ENCODE measurements at places on chromosomes 1 and 21.
A peak's percentile ranks its signal among the peaks of the same experiment; 100 is the strongest.

DNA sequence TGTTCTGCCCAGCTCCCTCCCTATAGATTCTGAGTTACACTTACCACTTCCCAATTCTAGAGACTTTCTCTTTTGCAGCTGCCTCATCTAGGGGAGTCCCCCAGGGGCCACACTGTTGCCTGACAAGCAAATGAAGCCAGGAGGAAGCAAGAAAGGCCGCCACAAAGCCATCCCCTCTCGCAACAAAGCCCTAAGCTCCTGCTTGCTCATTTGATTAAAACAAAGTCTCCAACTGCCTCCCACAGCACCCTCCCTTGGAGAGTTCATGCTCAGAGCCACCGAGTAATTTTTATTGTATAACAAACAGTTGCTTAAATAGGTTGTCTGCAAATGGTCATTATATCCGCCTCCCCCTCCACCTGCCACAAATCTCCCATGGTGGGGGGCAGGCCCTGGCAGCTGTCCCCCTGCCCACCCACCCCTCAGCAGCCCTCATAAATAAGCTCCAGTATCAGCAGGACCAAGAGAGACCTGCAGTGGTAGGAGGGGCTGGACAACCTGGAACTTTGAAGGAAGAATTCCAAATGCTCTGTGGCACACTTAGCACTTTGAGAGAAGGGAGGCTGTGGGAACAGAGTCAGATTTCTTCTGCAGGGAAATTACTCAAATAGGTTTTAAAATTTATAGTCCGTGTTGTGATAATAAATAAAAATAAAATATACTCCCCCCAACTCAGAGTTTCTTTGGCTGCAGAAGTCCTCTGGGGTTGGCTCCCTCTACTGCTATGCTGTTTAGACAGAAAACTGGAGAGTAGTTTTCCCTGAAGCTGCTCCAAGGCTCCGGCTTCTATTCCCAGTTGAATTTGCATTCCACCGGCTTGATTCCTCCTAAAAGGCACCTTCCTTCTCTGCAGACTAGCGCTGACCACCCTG, 237.5 kb downstream of the TTLL7 start:
- DNase-seq, result no peak

DNA sequence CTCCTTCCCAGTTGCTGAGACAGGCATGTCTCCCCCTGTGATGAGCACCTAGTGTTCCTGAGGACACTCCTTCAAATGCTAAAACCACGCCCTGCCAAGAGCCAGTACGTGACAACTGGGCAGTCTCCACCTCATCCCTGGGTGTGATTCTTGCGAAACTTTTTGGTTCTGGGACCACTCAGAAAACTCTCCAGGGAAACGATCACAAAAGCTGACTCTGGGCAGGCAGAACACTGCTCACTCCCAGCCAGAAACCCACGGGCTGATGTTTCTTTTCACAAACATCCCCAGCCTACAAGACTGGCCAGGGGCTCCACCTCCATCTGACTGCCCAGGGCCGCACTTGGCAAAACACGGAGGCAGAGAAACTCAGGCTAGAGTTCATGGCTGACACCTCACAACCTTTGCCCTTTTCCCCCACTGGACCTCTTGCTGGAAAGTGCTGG, 24.4 kb downstream of the DHRS3 start:
- no peak for DNase-seq

- no peak for DNase-seq
Observed at GRCh38 chr1:36051821-36052220, 32.1 kb upstream of the TEKT2 start.

GRCh38 chr1:25028907-25029599, 99.0 kb upstream of the RUNX3 start:
- no peak for DNase-seq

GRCh38 chr1:243407284-243408018, 151.6 kb downstream of the SDCCAG8 start:
- DNase-seq, result peak; percentile 27

GRCh38 chr1:231194476-231194842, 32.6 kb downstream of the TRIM67 start:
- no peak for DNase-seq

DNA sequence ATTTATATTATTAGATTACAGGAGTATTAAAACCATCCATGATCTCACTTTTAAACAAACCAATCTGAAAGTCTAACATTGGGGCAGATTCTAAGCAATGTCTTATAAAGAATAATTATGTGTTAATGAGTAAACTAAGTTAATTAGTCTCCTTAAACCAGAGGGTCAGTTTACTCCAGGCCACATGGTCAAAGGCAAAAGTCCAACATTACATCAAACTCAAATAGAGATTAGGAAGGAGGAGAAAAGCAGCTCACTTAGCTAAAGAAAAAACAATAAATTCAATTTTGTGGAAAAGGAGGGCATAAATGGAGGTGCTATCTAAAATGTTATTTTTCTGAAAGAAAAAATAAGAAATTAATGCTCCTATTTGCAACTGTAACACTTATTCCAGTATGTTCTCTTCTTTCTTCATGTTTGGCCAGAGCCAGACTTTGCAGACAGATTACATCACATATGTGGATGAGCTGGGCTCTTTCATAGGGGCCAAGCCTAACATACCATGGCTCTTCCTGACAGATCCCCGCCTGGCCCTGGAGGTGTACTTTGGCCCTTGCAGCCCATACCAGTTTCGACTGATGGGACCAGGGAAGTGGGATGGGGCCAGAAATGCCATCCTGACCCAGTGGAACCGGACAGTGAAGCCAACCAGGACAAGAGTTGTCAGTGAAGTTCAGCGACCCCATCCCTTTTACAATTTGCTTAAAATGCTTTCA, 24.3 kb upstream of the FMO2 start:
- DNase-seq, result no peak

GRCh38 chr1:11623702-11624101, 30.5 kb downstream of the FBXO2 start:
- DNase-seq, result no peak

GRCh38 chr1:4612991-4613390, 41.4 kb upstream of the AJAP1 start:
- no peak for DNase-seq

GRCh38 chr21:42505090-42505726, 8.4 kb upstream of the SLC37A1 start:
- no peak for DNase-seq

DNA sequence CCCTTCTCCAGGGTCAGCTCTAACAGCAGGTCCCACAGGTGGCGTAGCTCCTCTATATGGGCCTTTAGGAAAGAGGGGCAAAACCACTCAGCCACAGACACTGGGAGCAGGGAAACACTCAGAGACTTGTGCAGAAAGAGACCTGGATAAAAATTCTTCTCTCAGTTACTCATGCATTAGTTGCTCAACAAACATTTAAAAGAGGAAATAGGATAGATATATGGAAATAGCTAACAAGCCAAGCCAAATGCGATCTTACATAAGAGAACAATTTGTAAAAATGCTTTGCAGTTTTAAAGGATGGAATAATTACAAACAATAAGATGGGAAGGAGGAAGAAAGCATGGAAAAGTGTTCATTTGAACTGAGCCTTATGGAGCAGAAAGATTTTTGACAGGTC, 4.9 kb downstream of the SPTA1 start:
- no peak for DNase-seq

DNA sequence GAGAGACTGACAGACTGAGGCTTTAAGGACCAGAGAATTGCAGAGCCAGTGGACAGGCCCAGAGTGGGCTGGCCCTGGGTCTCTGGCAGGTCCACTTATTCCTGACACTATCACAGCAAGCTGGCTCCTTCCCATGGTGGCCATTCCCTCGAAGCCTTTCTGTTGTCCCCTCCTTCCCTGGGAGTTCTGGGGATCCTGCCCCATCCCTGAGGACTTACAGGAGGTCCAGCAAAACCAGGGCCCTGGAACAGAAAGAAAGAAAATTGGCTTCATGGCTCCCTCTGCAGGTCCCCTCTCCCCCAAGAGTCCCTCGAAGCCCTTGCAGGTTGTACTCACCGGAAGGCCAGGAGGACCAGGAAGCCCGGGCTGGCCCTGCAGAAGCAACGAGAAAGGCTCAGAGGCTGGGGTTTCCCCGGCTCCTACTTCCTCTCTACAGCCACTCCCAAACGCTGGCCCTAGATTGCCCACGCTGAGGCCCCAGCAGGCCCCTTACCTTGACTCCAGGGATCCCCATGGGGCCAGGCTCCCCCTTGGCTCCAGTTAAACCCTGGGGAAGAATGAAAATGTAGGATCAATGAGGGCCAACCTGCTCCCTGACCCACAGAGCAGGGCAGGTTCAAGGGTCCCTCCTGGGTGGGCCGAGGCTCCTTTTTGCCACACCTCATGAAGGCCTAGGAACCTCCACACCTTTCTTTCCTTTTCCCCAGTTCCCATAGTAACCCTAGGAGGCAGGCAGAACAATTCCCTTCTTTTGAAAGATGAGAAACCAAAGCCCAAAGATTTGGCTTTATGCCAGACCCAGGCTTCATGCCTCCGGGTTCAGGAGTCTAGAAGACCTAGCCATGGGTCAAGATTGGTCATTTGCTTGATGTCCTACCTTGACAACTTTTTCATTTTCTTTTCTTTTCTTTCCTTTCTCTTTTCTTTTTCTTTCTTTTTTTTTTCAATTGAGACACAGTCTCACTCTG, 4.6 kb downstream of the COL9A2 start:
- DNase-seq, result no peak

GRCh38 chr21:29365661-29366265, 67.0 kb downstream of the BACH1 start:
- DNase-seq, result no peak

DNA sequence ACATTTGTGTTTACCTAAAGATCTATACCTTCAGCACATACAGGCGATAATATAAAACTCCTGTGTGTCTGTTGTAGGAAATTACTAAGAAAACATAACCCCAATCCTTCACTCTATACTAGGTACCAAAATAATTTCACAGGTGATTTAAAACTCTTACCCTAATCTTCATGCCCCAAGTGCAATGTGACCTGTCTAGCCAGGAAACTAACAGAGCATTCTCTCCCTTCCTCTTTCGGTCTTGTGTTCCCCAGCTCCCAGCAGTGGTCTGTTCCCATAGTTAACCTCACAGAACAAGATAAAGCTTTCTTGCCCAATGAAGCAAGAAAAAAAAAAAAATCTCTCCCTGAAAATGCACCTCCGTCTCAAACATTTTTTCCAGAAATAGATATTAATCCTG, 493.5 kb downstream of the DPYD start:
- DNase-seq, result no peak

DNA sequence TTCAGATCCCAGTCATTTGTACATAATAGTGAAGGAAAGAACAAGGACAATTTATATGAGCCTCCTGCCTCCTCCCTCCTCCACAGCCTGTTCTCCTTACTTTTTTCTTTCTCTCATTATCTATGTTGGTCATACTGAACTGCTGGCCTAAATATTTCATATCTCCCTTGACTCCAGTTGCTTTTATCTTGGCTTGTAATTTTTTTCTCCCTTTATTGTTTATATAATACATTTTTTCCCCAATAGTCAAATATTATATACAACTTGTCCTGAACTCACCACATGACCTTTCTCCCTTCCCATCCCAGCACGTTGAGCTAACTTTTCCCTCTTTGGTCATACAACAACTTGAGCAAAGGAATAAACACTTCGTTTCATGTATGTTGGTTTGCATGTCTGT, 752.1 kb downstream of the LTN1 start:
- DNase-seq, result no peak

DNA sequence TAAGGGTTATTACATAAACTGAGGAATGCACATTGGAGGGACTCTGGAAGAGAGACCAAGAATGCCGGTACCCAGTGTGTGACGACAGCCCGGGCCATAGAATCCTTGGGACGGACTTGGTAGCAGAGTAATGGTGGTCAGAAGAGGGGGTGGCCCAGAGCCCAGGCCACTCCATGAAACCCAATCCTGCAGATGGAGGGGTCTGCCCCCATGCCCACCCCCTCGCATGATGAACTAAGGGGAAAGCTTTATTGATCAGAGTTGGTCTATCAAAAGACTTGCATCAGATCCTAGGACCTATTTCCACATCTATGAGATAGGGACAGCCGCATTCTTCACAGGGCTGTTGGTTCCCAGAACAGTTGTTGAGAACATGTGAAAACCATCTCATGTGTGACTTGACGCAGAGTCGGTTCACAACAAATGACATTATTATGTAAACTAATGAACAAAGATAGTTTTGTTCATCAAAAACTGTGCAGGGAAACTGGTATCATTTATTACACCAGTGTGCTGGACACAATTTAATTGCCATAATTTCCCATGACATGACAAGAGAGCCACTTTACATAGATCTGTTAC, 21.5 kb upstream of the SDC3 start:
- DNase-seq, result no peak

DNA sequence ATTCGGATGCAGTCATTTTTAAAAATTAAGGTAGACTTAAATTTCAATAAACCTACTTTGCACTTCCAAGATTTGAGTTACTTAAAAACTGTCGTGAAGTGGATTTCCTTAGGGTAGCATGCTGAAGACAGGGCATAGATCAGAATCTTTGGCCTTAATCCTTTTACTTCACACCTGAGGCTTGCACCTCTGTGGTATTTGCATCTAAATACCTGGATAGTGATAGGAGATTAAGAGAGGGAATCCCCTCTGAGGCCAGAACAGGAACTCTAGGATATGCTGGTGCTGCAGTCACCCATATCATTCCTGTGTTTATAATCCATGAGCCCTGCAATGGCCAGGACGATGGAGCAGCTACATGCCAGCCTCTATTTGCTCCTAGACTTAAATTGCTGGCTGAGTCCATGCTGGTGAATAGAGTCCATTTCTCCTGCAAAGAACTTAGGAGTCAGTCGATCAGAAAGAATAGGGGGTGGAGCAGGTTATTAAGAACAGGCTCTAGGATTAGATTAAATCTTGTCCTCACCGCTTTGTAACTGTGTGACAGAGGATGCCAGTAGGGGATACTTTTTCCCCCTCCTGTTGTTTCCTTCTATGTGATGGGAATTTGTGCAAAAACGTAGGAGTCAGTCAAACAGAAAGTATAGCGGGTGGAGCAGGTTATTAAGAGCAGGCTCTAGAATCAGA, 333.6 kb downstream of the DUSP10 start:
- no peak for DNase-seq

GRCh38 chr1:33328817-33329216, 7.9 kb upstream of the A3GALT2 start:
- no peak for DNase-seq

DNA sequence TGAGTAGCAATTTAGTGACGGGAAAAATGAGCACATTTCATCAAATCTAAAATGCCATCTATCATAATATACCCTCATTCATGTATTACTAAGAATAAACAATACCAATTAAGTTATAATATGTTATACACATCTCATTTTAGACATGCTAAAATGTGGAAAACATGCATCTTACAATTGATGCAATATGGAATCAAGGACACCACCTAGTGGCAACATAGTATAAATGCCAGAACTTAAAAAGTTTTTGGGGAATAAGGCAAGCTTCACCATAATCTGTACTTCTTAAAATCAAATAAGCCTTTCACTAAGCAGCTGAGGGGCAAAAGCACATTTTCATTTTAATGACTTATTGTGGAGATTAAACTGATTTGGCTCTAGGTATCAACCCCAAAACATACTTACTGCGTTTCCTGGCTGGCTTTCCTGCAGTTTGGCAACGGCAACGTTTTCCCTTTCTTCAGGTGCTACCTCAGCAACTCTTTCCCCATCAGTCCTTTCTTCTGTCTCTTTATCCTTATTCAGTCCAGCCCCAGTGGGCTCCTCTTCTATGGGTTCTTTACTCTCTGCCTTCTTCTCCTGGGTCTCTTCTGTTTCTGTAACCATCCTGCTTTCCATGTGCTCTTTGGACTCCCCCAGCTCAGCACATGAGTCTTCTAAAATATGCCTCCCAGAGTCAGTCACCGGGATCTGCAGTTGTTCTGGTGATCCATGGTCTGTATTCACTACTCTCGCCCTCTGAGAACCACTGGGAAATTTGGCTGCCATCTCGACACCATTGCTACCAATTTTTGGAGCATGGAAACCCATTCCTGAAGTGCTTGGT, 11.4 kb downstream of the SDE2 start:
- DNase-seq, result no peak

- DNase-seq, result no peak
Observed at GRCh38 chr1:184843732-184844495, 89.3 kb upstream of the EDEM3 start.
